ENCODE measurements at places on chromosomes 1 and 21.

- DNase-seq, result no peak
Observed at GRCh38 chr1:206957639-206958038, 11.4 kb upstream of the PIGR start.

DNA sequence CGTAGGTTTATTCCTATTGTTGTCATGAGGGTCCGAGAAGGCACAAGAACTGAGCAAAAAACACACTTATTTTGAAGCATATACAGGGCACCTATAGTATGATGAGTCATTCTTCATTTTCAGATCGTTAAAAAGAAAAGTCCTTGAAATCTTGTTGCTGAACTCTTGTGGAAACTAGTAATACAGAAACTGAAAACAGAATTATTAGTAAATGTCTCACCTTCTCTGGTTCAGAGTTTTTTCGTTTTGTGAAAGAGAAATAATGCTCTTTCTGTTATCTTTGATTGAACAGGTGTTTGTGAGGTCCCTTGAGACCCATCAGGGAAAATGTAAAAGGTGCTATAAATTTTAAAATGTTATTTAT is 102.0 kb upstream of the COA6 start:
- DNase-seq, result no peak

GRCh38 chr21:16455978-16456377 is 726.2 kb downstream of the USP25 start:
- DNase-seq, result no peak

GRCh38 chr1:106998431-106999002 is 58.0 kb upstream of the PRMT6 start:
- DNase-seq, result no peak

- no peak for DNase-seq
Observed at GRCh38 chr1:32291145-32291707, 657 bp upstream of the HDAC1 start.

- DNase-seq, result no peak
Observed at GRCh38 chr1:226722240-226722900, 16.7 kb downstream of the ITPKB start.

DNA sequence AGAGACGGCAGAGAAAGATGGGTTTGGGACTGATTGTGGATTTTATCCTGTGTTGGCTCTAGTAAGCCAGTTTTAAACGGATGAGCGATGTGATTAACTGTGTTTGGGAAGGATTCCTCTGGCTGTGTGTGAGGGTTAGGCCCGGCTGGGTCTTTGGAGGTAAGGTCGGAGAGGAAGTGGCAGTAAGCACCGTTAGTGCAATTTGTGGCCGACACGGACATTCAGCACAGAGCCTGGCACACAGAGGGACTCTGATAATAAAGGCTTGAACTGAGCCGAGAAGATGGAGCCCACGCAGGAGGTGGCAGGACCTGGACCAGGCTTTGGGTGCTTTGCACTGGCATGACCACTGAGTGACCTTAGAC is 1.3 kb downstream of the MTFR1L start:
- no peak for DNase-seq

DNA sequence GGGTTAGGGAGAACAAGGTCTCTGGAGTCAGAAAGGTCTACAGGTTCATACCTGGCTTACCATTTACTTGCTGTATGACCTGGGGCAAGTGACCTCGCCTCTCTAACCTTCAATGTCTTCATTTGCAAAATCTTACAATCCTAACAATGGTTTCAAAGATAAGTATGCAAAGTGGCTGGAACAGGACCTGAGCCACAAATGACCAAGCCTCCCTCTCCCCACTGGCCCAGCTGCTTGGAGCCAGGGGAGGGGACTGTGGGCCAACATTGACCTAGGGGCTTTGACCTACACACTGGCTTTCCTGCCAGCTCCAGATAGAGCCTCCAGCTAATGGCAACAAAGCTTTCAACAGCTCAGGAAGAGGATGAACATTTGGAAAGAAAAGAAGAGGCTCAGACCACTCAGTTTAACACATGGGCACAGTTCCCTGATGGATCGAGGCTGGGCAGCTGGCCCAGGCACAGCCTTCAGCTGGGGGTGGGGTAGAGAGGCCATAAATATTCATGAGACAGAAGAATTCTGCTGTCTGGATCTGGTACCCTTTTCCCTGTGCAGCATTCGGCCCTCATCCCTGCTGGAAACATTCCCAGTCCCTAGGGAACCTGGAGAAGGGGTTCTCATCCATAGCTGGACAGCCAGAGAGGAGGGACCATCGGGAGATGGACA is 12.9 kb downstream of the PTAFR start:
- no peak for DNase-seq

DNA sequence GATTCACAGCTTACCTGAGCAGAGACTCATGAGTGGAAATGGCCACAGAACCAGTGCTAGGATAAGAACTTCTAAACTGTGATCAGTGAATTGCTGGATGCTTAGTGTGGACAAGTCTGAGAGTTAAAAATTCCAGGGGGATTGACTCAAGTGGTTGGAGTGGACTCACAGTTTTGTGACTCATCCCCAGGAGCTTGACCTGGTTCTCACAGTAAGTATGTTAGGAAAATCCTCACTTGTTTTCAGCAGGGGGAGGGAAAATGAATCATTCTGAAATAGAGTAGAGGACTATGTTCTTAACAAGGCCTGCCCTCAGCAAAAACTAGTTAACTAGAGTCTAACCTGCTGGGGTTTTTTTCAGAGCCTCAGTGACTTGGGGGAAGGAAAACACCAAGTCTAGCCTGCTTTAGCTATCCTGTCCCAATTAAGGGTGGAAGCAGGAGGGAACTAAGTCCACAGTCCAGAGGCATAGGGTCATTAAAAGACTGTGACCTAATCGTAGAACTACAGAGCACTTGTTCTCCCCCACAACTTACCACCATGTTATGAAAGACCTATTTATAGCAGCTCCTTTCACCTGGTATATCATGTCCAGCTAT is 6.1 kb upstream of the CDC73 start:
- DNase-seq, result no peak

- DNase-seq, result no peak
Observed at GRCh38 chr1:36323636-36324352, at the start of gene EVA1B. TSS of gene EVA1B (minus strand) at chr1:36323645. CDS start at chr1:36323037, 608 bp downstream.

- DNase-seq, result no peak
Observed at GRCh38 chr1:14997646-14998276, 155.8 kb upstream of the TMEM51 start.

DNA sequence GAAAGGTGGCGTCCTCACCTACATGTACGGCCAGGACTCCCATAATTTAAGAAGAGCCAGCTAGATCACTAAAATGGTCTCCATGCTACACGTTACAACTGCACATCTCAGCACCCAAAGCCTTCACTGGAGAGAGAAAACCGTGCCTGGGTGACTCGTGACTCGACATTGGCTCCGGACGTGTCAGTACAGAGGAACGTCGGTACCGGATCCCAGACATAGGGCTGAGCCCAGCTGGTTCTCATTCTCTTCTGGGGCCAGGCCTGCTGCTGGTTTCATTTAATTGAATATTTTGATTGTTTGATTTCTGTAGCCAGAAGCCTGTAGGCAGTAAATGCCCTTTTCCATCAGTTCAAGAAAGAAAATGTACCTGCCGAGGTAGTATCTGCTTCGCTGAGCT is 93.1 kb downstream of the HHIPL2 start:
- DNase-seq, result no peak

GRCh38 chr1:81619156-81619555 is 181.6 kb upstream of the ADGRL2 start:
- DNase-seq, result no peak

GRCh38 chr1:151524736-151525135 is 13.5 kb downstream of the CGN start:
- DNase-seq, result no peak

DNA sequence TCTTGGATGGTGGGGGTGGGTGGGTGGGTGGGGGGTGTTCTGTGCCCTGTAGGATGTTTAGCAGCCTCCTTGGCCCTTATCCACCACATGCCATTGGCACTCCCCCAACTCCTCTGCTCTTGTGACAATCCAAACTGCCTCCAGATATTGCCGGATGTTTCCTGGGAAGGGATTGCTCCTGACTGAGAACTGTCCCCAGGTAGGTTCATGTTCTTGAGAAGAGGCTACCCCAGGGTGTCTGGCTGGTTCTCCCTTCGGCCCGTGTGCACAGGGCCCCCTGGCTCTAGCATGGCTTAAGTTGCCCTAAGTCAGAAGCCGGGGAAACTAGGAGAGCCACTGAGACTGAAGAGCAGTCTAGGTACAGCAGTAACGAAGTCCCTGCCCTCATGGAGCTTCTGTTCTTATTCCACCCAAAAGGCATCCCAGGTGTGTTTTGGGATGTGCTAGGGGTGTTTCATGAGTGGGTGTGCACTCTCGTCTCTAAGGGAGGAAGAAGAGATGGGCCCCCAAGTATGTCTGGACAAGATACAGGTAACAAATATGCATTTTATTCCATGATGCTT is 19.8 kb upstream of the THRAP3 start:
- DNase-seq, result no peak

DNA sequence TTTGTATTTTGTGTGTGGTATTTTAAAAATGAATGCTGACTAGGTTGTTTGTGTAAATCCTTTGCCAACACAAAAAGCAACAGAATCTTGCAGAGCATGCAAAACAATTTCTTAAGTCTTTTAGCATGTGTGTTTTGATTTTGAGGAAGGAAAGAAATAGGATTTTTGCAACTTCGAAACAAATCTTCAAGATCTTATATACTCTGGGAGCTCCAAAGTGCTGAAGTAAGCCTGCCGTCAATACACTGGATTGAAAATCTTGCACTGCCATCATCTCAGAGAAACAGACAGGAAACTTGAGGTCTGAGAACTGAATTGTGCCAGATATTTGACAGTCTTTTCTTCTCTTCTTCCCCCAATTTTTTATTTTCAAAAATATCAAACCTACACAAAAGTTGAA is 29.3 kb upstream of the DISP1 start:
- no peak for DNase-seq

DNA sequence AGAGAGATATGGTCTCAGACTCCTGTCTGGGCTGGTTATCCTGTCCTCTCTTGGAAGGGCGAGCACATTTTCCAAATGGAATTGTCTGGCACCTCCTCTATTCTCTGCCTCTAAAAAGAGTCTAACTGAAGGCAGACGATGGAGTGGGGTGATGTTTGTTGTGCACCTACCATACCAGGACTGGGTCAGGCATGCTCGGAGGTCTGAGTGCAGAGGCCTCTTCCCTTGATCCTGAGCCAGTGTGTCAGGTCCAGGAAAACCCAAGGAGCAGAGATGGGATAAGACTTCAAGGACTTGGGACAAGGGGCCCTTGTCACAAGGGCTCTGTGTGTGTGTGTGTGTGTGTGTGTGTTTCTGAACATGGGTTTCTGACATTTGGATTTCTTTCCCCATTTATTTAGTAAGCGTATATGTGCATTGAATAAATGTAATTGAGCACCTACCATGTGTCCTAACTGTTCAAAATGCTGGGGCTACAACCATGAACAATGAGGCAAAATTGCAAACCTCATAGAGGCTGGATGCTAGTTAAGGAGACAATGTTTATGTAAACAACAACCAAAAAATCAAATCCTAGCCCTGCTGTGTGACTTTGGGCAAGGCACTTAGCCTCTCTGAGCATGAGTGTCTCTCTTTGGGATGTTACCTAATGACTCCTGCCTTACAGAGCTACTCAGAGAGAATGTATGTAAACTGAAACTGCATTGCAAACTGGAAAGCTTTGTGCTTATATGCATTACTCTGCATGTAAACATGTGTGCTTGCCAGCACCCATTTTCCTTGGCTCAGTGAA is 276.3 kb downstream of the FOXD2 start:
- no peak for DNase-seq

GRCh38 chr1:184242507-184242943 is 144.3 kb upstream of the C1orf21 start:
- no peak for DNase-seq

DNA sequence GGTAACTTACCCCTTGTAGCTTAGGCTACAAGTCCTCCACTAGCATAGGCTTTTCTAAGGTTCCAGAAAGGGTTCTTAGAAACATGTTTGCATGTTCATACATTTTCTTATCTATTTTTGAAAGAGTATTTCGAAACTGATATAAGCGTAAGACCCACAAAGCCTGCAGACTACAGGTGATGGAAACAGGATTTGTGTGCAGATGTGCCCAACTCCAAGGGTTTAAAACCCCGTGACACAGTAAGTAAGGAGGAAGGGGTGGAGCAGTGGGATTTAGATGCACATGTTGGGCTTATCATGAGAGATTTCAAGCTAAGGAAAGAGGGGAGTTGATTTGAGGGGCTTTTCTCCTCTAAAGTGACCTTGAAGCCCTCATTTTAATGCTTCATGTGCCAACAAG is 164.7 kb downstream of the LTN1 start:
- no peak for DNase-seq

- DNase-seq, result no peak
Observed at GRCh38 chr1:25560001-25560400, 16.6 kb downstream of the LDLRAP1 start.

- DNase-seq, result no peak
Observed at GRCh38 chr21:29332461-29333362, 34.0 kb downstream of the BACH1 start.

DNA sequence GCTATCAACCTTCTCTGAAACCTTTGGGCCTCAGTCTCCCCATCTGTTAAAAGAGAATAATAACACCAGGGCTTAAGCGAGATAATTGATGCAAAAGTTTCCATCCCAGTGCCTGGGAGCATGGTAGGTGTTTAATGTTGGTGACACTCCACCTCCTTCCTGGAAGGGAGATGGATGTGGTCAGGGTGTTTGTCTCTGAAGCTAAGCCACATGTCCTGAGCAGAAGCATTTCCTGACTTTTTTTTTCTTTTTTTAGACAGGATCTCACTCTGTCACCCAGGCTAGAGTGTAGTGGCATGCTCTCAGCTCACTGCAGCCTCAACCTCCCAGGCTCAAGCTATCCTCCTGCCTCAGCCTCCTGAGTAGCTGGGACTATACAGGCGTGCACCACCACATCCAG is 72.6 kb upstream of the HMGB4 start:
- DNase-seq, result no peak

DNA sequence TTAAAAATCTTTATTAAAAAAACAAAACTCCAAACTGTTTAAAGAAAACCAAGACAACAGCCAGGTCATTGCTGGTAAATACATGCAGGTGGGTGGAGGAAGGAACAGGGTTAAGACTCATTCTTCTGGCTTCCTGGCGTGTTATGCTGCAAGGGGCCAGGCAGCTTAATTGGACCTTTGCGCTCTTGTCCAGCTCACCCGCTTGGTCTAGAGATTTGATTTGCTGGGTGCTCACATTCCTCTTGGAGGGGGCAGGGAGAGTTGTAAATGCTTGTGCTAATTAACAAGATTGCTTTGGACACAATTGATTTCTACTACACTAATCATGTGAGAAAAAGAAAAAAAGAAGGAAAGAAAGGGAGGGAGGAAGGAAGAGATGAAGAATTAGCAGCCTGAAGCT is 10.5 kb downstream of the CEP104 start:
- DNase-seq, result no peak

DNA sequence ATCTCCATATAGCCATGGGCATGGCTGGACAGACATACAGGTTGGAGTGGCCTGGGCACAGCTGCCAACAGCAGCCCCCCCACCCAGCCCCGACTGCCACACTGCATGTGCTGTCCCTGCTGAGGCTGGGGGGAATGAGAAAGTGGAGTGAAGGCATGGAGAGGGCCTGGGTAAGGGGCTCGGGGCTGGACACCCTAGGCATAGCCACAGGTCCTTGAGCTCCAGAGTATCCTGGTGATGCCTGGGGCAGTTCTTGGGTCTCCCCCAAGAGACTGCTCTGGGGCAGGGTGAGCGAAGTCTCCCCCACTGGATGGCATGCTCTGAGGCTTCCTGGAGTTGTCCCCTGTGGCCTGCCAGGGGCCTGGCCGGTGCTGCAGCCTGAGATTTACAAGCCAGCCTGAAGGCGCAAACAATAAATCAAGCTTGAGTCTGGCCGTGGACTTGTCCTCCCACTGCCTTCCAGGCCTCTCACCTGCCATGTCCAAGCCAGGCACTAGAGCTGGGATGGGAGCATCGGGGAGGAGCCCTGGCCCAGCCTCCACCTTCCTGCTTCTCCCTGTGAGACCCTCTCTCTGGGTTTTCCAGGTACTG is 53.6 kb downstream of the FOXO6 start:
- DNase-seq, result no peak
